ENCODE measurements at places on chromosomes 2 and 18.

GRCh38 chr2:14831458-14831857 is 198.9 kb downstream of the LRATD1 start:
- peak; percentile 7 for DNase-seq

DNA sequence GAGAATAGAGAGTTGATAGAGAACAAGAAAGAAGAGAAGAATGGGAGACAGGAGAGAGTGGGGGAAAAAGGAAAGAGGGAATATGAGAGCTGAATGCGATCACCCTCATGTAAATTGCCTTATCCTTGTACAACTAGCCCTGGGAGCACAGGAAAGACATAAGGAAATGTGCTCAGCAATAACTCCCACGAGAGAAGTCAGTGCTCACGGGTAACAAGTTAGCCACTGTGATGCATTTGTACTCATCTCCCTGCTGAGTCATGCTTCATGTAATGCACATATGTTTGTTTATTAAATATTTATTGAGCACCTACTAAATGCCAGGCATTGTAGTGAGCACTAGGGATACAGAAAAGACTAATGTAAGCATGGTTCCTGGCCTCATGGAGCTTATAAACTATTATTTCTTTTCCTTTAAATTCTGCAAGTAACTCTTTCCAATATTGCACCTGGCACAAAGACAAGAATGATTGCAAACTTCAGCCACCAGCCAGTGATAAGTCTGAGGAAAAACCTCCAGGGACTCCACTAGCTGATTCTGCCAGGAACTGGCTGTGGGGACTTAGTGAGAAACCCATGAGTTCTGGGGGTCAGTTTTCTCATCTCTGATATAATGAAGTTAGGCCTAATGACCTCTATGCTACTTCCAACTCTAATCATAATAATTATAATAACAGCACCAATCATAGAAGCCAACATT is 124.1 kb downstream of the LNPK start:
- no peak for DNase-seq

GRCh38 chr2:170155723-170156253 is 22.2 kb upstream of the MYO3B start:
- DNase-seq: no peak

DNA sequence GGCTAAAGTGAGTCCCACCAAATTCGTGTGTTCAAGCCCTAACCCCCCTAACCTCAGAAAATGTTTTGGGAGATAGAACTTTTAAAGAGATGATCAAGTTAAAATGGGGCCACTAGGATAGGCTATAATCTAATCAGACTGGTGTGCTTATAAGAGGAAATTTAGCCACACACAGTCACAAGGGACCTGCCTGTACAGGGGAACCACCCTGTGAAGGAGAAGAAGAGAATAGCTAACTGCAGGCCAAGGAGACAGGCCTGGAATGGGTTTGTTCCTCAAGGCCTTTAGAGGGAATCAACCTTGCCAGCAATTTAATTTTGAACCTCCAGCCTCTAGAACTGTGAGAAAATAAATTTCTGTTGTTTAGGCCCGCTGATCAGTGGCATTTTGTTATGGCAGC is 36.0 kb upstream of the TANK start:
- no peak for DNase-seq

DNA sequence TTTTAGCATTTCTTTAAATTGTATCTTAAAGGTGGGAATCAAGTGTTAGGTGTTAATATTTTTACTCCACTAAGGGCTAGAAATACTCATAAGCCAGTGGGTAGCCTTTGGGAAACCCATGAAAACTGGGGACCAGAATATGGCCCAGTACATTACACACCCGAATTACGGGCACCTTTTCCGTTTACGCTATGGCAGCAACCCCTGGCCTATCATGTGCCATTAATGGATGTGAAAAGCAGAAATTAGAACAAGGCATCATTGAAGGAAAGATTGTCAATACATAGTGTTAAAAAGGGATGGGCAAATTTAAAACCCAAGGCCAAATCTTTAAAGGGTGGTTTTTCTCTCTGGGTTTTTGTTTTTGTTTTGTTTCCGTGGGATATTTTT is 781 bp downstream of the FARP2 start:
- DNase-seq: no peak

DNA sequence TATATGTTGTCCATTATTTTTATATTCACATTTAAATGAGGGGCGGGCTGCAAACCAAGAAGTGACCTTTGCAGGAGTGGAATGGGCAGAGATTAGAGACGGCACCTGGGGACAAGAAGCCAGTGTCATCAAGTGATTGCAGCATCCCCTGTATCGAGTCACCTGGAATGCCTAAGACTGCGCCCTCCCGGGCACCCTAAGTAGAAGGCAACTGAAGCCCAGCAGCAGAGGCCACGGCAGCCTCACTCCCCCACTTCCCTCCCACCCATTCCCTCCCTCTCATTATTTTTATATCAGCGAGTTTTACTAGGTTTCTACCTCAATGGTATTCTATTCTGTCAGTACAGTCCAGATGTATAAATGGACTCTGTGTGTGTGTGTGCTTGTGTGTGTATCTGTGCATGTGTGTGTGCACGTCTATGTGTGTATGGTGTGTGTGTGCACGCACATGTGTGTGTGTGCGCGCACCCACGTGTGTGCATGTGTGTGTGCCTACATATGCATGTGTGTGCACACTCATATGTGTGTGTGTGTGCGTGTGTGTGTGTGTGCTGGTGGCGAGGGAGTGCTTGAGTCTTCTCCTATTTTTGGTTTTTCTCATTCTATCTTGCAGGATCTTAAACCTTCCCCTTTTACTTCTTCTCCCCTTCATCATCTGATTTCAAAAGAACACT is 106.8 kb upstream of the SLC66A3 start:
- DNase-seq: no peak

DNA sequence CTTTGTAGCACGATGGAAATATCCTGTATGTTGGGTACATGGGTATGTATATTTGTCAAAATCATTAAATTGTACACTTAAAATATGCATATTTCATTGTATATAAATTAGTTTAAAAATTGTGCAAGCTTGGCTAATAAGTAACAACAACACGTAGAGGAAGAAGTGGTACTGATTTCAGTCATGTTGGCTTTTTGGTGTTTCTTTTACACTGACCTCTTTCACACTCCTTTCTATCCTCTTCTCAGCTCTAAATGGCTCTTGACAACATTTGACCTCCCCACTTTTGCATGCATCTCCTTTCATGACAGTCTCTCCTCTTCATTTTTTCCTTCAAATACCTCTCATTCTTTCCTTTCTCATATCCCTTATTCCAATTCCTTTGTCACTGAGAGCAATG is 801.4 kb upstream of the ZEB2 start:
- DNase-seq: no peak

DNA sequence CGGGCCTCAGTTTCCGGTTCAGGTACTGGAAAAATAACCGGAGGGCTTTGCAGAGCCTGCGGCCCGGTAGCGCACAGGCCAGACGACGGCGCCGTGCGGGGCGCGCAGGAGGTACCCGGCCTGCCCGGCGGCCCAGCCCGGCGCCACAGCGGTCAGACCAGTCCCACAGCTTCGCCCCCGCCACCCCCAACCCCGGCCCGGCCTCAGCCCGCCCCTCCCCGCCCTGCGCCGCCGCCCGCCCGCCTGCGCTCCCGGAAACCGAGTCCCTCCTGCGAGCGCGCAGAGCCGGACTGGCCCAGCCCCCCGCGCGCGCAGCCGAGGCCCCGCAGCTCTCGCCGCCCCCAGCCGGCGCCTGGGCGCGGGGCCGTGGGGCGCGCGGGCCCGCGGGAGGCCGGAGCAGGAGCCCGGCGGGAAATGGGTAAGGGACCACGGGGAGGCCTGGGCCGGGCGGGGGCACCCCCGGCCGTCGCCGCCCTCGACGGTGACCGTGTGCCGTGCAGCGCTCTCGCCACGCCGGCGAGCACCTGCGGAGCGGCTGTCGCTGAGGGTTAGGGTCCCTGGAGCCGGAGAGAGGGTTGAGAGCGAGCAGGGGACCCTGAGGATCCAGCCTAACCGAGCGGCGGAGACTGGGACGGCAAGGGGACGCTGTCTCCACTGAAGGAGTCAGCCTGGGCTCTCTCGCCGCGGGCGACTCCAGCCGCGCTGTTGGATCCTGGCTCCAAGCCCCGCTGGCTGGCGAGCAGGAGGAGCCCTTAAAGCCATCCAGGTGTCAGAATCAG is 16.5 kb upstream of the PSD4 start:
- DNase-seq: peak; percentile 39

GRCh38 chr2:236575510-236575909 is 5.9 kb downstream of the ACKR3 start:
- DNase-seq: no peak

DNA sequence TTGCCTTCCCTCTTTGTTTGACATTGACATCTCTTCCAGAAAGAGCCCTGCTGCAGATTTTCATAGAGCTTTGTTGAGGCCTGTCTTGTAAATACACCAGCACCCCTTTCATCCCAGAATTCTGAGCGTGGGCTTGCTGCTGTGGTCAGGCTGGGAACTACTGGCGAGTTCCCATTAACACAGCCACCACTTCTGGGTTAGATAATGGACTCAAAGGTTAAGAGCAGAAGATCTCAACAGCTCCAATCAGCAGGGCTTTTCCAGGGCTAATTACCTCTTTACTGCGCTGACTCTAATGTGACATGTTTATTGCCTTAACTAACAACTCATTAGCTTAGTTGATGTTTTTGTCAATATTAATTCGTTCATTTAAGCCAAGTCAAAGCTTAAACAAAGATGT is 235.9 kb upstream of the BOD1L2 start:
- no peak for DNase-seq

DNA sequence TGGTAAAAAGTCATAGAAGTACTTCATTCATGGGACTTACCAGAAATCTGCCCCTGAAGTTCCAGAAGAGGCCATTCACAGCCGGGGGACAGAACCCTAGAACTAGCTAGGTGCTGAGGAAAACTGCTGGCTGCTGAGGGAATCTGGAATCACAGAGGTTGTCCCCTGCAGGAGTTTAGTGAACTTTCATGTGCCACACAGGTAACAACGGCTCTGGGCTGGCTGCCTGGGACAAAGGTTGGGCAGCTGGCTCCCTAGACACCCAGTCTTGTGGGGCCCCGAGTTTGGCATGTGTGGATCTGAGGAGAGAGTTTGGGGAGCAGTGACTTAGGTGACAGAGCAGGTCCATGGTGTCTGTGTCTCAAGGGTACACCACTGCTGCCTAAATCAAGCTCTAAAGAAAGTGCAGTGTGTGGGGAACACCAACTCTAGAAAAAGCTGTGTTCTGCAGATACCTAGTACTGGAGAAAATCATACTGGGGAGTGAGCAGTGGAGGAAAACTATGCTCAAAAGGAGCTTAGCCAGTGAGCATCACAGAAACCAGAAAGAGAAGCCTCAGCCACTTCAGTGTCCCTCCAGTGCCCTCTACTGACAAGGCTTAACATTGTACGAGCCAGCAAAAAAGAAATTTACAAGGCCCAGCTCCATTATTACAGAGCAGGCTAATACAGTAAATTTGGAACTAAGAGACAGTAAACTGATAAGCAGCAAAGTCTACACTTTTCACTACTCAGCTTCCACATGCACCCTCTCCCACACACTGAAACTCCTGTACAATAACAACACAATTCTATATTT is 15.2 kb downstream of the GALNT3 start:
- DNase-seq: no peak

DNA sequence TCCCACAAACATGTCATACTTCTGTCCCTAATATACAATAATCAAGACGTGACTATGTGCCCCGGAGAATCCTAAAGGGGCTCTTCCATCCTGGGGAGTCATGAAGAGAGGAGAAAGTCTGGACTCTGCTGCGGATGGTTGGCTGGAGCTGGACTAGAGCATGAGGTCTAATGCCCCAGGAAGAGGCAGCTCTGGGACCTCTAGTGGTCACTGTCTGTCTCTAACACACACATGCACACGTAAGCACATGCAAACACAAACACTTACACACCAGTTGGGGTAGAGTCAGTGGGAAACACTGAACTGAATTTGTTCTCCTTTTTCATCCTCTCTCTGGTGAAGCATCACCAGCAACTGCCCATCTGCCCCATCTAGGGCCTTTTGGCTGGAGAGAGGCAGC is 271.6 kb downstream of the TDRD15 start:
- DNase-seq: no peak

DNA sequence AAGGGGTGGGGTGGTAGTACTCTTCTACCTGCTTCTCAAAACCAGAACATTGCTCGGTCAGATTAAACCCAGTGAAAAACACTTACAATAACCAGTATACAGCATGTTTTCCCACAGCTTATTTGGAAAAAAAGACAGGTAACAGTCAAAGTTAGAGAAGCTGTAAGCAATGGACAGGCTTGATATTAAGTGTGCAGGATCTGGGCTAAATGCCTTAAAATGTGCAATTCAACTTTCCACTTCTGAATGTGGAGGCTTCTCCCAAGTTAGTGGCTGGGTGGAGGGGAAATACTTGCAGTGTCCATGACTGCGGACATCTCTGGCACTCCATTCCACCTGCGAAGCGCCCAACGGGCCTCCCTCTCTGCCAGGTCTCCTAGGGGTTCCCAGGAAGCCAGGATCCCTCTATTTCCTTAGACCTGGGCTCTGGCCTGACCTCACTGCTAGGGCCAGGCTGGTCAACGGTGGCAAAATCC is 5.3 kb downstream of the ZEB2 start:
- no peak for DNase-seq

DNA sequence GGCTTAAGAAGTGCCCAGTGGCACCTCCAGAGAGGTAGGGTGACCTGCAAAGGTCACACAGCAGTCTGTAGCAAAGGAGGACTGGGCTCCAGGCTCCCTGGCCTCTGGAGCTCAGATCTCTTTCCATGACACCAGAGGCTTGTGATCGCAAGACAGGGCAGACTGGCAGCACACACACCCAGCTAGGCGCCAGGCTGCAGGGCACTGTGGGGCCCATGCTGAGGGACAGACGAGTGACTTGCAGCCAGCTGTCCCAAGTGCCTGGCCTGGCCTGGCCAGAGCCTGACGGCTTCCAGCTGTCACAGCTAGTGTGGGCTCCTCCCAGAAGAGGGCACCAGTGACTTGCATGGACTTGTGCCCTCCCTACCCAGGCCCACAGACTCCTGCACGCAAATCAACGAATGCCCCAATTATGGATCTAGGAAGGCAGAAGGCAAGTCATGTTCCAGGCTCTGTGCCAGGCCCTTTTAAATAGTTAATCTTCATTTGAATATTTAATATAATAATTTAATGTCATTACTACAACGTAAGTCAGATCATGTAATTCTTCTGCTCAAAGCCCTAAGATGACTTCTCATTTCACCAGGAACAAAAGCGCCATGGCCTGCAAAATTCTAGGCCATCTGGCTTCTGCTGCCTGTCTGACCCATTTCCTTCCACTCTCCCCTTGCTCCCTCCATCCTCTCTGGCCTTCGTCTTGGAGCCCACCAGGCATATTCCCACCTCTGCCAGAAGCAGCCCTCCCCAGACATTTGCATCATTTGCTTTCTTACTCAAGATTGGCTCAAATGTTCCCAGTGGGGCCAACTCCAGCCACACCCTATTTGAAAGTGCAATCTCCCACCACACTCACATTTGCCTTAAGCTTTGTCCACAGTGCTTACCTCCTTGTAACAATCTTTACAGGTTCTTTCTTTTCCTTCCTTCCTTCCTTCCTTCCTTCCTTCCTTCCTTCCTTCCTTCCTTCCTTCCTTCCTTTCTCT is 3.7 kb upstream of the SPEG start:
- no peak for DNase-seq

DNA sequence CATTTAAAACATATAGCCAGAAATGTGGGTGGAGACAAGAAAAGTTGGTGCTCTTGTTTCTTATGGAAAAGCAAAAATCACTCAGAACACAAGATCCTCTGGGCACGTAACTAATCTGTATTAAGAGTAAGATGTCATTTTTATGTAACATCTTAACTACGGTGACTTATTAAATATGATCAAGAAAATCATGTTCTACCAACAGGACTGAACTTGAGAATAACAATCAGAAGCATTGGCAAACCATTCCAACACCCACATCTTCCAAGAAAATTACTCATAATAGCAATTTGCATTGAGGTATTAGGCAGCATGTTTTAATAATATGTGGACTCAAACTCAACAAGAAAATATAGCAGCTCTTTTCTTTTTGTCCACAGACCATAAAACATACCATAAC is 21.6 kb downstream of the MAP2 start:
- DNase-seq: no peak

All from AG08396 (cell line).